Suppressor macrophage treated with lipopolysaccharide for 1 hour (primary cell): ENCODE measurements at places on chromosomes 5 and 9.

DNA sequence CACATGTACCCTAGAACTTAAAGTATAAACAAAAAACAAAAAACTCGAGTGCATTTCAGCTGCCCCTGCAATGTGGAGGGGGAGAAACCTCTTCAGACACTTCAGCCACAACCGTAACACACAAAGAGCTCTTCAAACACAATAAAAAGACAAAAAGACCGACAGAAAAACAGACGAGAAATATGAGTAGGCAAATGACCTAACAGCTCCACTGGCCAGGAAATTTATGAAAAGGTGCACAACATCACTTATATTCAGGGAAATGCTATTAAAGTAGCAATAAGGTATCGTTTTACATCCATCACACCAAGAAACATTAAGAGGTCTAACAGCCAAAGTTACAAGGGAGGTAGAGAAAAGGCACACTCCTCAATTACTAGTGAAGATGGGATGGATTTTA, 6.2 kb downstream of the ZBED3 start:
- no peak for DNase-seq

DNA sequence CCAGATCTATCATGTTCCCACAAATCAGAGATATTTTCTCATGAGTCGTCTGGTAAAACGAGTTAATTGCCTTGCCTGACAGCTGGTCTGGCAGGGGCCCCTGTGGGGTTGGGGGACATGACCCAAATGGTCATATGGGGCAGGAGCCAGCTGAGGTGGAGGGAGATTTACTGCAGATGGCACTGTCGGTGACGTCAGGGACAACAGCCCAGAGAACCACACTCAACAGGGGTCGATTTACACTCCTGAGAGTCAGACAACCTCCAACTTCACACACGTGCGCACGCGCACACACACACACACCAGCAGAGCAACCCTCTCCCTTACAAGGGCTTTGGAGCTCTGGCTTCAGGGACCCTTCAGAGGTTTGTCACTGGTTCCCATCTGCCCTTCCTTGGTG, 23.4 kb upstream of the GABRP start:
- no peak for DNase-seq

DNA sequence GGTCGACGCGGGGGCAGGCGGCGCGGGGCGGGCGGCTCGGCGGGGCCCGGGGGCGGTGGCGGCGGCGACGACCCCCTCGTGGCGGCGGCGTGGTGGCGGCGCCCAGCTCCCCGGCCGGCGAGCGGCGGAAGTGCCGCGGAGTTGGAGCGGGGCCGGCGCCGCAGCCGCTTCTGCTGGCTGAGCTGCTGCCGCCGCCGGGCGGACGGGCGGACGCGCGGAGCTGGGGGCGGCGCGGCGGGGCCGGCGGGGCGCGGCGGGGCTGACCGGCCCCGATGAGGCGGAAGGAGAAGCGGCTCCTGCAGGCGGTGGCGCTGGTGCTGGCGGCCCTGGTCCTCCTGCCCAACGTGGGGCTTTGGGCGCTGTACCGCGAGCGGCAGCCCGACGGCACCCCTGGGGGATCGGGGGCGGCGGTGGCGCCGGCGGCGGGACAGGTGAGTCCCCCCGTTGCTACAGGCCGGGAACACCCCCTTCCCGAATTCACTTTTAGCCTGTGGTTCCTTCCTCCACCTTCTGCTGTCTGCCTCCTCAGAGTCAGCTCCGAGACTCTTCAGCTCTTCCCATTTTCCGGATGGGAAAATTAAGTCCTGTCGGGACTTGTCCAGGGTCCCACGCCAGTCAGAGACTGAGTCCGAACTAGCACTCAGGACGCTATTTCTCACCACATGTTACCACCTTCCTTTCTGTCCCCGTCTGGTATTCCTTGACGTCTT, at the start of gene GALNT10:
Gene GALNT10, plus strand, starts transcription at position 139 of the 710 bp plus-strand sequence. Its CDS starts 134 bp downstream, at position 273.
- DNase-seq: peak; percentile 90

DNA sequence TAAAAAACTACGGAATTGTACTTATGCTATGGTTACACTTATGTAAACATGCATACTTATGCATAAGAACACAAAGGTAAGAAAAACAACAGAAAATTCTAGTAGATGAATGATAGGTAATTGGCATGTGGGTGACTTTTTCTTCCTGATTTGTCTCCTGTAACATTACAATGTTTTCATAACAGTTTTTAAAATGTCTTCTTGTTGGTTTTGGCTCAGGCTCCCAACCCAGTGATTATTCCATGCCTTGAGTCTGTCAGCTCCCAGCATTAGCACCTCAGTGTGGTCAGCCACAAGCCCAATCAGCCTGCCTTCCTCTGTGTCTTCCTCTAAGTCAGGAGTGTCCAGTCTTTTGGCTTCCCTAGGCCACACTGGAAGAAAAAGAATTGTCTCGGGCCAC, 7.9 kb upstream of the FOXE1 start:
- DNase-seq: no peak

- no peak for DNase-seq
Measured at GRCh38 chr5:153490118-153491037, at the start of gene GRIA1. TSS of gene GRIA1 (plus strand) at chr5:153490670.

DNA sequence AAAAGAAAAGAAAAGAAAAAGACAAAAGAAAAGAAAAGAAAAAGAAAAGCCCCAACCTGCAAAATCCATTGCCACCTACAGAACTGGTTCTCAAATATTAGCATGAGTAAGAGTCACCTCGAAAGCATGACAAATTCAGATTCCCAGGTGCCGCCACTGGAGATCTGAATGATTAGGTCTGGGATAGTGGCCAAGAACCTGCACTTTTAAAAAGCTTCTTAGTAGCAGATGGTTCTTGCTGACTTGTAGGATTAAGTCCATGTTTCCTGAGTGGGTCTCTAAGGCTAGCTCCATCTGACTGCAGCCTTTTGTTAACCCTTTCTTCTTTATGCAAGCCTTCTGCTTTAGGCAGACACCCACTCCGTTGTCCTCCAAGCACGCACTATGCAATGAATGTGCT, 178.5 kb upstream of the CDH18 start:
- DNase-seq: no peak

GRCh38 chr9:20414150-20414549, 208.1 kb downstream of the MLLT3 start:
- no peak for DNase-seq

GRCh38 chr5:113022661-113023060, 46.1 kb downstream of the DCP2 start:
- no peak for DNase-seq

DNA sequence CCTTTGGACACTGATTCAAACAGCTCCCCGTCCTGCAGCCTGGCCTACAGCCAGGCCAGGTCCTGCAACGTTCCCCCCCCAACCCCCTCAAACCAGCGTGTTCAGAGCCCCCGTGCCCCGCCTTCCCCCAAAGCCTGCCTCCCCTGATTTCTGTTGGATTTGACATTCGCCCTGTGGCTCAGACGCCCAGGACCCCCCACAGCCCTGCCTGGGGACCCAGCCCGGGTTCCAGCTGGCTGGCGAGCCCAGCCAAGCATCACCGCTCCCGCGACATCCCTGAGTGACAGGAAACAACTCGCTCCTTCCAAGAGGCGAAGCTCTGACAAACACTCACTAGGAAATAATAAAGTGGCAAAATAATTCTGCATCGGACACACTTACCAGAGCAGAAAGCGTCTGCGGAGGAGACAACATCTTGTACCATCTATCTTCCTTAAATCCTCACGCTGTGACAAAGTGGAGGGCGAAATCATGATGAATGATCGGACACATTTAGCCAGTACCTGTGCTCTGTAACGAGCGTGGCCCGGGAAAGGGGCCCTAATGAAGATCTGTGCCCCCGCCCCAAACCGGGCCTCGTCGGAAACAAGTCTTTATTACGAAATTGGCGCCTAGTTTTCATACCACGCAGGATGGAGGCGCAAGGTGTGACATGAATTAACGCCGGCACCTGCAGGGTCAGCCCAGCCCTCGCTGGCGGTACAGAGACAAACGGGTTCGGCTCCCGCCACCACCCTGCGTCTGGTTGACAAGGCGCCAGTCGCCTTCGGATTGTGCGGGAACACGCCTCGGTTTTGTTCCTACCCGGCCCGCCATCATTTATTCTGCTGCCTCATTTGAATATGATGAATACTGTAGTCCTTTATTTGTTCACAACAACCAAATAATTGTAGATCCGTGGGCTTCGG, 91.0 kb upstream of the MVB12B start:
- DNase-seq: no peak

DNA sequence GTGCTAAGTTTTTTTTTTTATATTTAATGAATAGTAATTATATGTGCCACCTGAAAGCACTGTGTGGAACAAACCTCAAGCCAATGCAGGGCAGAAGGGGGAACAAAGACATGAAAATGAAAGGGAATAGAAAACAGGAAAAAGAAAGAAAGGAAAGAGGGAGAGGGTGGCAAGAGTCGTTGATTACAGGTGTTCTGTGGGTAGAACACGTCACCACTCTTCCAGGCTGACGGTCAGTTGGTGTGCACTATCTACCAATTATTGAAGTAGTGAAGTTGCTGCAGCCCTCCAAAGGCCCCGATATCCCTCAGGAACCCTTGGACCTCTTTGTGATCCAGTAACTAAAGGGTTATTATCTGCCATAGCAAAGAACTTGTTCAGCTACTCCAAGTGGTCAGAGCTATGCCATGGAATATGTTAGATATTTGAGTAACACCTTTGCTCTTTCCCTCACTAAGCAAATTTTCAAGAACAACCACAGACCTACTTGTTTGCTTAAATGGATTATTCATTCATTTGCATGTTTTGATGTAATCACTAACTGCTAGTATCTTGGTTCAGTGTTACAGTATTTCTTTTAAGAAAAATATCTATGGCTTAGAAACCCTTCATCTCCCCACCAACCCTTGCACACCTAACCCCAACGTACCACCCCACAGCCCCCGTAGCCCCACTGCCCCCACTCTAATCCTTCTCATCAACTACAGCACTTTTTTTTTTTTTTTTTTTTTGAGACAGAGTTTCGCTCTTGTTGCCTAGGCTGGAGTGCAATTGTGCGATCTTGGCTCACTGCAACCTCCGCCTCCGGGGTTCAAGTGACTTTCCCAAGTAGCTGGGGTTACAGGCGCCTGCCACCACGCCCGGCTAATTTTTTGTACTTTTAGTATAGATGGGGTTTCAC, 31.3 kb downstream of the FYB1 start:
- DNase-seq: no peak

DNA sequence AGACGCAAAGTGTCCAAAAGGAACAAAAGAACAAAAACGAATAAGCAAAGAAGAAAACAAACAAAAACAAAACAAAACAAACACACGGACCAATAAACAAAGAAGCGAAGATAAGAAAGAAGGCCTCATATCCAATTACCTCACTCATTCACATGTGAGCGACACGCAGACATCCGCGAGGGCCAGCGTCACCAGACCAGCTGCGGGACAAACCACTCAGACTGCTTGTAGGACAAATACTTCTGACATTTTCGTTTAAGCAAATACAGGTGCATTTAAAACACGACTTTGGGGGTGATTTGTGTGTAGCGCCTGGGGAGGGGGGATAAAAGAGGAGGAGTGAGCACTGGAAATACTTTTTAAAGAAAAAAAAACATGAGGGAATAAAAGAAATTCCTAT, 28.3 kb upstream of the WWC1 start:
- DNase-seq: no peak

DNA sequence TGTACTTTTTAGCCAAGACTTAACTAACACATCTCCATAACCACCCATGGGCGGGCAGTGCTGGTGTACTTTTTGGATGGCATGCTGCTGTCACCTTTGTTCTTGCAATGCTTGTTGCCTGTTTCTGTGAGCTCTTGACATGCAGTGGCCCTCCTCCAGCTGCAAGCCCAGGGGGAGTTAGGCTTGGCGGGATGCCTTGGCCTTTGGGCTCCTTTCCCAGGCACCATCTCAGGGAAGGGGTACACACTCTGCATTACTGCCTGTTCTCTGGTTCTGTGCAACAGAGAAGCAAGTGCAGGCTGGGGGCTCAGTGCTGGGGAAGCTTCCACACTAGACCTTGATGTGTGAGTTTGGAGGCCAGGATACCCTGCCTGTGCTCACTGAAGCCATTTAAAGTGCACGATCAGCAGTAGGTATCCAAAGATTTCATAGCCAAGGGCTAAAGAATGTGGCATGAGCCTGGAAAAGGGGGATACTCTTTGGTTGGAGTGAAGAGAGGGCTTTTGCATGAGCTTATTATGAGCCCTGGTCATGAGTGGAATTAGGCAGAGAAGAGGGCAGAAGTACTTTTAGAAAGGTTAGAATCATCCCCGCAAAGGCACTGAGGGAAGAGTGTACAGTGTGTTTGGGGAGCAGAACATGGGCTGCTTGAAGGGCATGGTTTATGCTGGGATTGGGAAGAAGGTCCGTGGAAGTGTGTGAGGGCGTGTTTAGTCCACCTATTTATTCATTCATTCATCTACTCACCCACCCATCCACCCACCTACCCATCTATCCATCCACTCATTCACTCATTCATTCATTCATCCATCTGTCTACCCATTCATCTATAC, 22.5 kb downstream of the PSAT1 start:
- no peak for DNase-seq

- no peak for DNase-seq
Measured at GRCh38 chr9:35510754-35511428, 21.0 kb downstream of the RUSC2 start.

- no peak for DNase-seq
Measured at GRCh38 chr9:133372144-133372543, 3.7 kb downstream of the SURF4 start.

GRCh38 chr5:73763300-73764032, 137.5 kb downstream of the ARHGEF28 start:
- DNase-seq: no peak

DNA sequence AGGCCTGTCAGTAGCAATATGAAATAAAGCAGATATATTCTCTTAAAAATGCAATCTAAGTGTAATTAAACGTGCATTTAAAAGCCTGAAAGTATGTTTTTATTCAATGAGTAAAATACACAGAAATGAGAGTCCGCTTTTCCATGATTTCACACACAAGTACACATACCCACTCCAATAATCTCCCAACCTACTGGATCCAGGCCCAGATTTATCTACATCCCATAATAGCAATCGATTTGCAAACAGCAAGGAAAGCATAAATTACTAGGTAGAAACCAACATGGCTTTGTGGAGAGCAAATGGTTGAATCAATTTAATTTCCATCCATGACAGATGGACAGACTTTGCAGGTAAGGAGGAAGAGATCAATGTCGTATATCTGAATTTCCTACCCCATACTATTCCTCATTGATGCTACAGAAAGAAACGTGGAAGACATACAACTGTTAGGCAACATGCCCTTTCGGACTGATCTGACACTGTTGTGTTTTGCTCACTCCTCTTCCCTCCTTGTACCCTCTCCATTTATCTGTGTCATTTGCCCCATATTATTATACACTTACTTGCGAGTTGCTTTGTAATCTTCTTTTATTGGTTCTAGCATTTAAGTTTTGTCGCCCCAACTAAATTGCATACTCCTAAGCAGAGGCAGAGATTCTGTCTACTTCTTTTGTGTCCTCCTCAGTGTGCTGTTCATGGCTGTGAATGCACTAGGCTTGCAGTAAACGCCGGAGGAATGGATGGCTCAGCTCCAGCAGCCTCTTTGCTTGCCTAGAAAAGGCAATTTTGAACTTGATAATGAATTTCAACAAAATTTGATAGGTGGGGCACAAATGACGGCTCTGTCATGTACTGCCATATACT, 133.6 kb downstream of the NFIB start:
- DNase-seq: no peak

GRCh38 chr5:168676501-168676900, 97.3 kb upstream of the PANK3 start:
- no peak for DNase-seq

GRCh38 chr5:163433271-163433670, 4.1 kb upstream of the CCNG1 start:
- no peak for DNase-seq

- DNase-seq: peak; percentile 79
Measured at GRCh38 chr5:175654807-175655206, 3.1 kb upstream of the HRH2 start.
